Kasumi-1 (cell line): ENCODE measurements at places on chromosomes 16 and 17.

DNA sequence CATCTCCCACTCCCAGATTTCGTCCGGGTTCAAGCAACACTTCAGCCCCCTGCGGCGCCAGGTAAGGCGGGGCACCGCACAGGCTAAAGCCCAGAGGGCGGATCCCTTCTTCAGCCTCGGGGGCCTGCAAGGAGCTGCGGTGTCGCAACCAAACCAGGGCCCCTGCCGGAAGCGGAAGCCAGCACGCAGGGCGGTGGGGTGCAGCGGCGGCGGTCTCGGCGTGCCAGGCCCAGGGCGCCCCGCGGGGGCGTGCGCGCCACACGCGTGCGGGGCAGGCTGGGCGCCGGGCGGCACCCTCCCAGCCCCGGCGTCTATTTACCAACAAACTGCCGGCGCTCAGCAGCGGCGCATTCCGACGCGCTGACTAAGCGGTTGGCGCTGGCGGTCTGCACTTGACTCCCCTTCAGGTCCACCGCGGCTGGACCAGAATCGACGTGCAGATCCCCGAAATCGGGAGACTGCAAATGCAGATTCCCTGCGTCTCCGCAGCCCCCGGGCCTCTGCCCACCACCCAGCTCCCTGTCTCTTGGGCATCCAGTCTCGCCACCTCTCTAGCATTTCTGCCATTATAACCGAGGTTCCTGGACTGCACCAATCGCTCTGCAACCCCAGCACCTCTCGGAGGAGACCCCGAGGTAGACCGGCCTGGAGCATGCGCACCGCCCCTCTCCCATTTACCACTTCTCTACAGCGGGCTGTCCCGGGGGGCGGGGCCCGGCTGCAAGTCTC lies 421 bp upstream of the DLX4 start:
- DNase-seq: peak; percentile 86

- DNase-seq: no peak
These were observed 294.2 kb upstream of the SALL1 start for GRCh38 chr16:51445250-51445649.

DNA sequence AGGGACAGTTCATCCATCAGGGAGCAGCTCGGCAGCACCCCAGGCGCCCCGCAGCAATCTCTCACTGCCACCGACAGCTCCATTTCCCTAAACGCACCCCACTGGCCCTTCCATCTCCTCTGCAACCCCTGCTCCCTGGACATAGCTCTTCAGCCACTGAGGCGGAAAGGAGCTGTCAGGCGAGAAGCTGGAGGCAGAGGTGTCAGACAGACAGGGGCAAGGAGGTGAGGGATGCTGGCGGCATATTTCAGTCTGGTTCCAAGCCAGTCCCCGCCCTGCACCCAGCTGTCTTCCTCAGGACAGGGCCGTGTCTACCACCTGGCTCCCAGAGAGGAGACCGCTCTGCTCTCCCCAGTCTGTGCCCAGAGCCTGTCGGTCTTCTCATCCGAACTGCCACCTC lies 9.7 kb downstream of the ACLY start:
- DNase-seq: no peak

GRCh38 chr16:27340654-27341053 lies 26.9 kb downstream of the IL4R start:
- DNase-seq: no peak

- no peak for DNase-seq
These were observed 232.1 kb downstream of the C16orf78 start for GRCh38 chr16:49605536-49606254.

- DNase-seq: no peak
These were observed 291.3 kb downstream of the CDH13 start for GRCh38 chr16:82917886-82918595.

DNA sequence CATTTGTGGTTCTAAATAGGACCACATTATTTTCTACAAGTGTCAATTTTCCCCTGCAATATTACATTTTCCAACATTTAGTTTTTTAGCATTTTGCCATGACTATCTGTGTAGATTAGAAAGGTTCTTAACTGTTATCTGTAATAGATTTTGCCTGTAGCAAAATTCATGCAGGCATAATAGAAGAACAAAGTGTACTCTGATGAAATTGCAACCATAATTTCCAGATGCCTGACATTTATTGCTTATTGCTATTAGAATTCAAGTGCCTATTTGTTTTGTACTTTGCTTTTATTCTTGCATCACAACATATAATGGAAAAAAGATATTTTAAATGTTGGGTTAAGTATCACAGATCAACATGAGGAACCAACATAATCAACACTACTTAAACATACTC lies 337.7 kb downstream of the TOX3 start:
- DNase-seq: no peak
